ENCODE measurements at places on chromosomes 3 and 15.

DNA sequence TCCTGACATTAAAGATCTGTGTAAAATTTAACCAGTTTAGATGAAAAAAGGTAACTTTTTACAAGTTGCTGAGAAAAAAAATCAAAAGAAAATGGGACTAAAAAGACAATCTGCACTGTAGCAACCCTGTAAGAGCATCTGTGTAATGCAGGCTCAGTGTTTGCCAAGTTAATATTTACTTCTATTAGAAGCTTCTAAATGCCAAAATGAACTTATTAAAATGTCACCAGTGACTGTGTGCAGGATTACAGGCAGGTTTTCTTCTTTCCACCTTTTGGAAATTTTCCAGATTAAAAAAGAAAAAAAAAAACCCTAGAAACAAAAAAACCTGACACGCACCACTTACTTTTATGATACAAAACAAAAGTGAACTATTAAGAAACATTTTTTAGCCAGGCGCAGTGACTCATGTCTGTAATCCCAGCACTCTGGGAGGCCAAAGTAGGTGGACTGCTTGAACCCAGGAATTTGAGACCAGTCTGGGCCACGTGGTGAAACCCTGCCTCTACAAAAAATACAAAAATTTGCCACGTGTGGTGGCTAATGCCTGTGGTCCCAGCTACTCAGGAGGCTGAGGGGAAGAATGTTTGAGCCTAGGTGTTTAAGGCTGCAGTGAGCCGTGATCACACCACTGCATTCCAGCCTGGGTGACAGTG, 87.2 kb downstream of the TJP1 start:
- no peak for DNase-seq

GRCh38 chr3:78076379-78076778, 1036.5 kb downstream of the ROBO2 start:
- DNase-seq = no peak

DNA sequence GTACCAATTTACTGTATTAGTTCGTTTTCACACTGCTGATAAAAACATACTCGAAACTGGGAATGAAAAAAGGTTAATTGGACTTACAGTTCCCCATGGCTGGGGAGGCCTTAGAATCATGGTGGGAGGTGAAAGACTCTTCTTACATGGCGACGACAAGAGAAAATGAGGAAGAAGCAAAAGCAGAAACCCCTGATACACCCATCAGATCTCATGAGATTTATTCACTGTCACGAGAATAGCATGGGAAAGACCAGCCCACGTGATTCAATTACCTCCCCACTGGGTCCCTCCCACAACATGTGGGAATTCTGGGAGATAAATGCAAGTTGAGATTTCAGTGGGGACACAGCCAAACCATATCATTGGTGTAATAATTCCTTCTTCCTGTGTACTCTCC, 69.6 kb downstream of the C3orf20 start:
- DNase-seq = peak; percentile 7

GRCh38 chr15:81282911-81283310, 41.0 kb downstream of the STARD5 start:
- DNase-seq = no peak

DNA sequence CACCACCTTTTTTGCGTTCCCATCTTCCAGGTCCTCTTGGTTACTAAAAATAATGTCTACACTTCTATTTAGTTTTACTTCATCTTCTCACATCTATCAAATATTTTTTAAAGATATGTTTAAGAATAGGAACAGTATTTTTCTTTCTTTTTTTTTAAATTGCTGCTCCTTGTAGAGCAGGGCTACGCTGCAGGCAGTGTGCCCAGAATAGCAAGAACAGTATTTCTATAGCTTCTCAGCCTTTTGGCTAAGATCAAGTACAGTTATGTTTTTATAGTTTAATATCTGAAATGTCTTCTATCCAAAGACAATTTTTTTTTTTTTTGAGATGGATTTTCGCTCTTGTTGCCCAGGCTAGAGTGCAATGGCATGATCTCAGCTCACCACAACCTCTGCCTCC, 73.0 kb downstream of the MYO9A start:
- DNase-seq = no peak

DNA sequence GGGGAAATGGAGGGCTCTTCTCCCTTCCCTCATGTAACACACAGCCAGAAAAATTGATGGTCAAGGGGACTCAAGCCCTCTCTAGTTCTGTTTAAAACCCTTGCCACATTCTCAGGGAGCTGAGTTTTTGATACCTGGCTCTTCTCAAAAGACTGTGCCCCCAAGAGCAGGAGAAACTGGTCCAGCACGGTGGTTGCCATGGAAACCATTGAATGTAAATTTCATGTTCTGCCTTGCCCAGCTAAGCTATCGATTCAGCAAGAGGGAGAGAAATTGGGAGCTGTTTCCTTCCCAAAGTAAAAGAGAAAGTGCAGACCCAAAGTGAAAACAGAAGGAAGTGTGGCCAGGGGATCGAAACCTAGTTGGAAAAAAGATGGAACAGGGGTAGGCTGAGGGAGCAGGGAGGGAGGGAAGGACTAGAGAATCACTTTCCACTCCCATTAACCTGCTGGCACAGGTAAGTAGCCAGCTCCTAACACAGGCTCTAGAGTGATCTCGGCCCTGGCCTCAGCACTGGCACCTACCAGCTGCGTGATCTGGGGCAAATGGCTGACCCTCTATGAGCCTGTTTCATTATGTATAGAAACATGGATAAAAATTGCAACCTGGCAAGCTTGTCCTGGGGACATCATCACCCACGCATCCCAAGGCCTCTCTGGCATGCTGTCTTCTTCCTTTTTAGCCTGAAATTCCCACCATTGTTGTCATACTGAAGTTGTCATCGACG, 140.9 kb downstream of the TPRA1 start:
- DNase-seq = no peak

GRCh38 chr3:30112902-30113484, 493.4 kb upstream of the TGFBR2 start:
- peak; percentile 68 for DNase-seq

DNA sequence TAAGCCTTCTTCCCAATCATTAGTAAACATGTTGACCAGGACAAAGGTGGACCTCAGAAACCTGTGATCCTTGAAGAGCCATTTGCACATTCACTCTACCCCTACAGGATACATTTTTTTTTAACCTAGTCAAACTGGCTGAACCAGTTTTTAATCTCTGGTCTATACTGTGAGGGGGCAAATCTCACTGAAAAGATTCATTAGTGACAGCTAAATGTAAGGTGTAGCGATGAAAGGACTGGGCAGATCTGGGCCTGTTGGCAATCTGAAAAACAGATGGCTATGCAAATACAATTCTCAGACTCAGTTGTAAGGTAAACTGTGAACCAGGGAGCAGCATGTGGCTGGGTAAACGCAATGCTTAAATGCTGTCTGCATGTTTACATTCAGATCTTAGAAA, 75.6 kb upstream of the SNTN start:
- no peak for DNase-seq

DNA sequence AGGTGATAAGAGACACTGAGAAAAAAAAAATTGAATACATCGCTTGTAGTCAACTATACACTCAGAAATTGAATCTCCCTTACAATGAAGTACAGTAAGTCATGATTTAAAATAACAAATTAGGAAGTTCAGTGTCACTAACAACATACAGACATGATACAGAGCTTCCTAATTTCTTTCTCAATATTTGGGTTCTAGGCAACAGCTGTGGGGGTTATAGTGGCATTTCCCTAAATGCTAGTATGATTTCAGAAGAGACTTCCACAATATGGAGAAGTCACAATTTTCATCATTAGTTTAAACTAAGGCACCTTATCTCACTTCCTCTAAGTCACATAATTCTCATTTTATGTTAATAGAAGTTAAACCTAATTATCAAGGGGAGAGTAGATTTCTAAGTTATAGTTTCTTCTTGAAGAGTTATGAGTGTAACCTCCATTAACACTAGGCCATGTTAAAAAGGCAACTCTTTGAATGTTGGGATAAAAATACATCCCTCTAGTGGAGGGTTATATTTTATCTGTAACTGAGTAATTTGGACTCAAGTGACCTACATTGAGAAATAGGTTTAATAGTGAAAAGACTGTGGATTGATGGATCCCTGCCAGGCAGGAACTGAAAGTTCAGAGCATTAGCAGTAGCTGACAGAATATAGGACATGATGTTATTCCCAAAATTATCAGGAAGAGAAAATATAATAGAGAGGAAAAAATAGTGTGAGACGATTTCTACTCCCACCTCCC, 286.0 kb upstream of the SUCLG2 start:
- peak; percentile 88 for DNase-seq

DNA sequence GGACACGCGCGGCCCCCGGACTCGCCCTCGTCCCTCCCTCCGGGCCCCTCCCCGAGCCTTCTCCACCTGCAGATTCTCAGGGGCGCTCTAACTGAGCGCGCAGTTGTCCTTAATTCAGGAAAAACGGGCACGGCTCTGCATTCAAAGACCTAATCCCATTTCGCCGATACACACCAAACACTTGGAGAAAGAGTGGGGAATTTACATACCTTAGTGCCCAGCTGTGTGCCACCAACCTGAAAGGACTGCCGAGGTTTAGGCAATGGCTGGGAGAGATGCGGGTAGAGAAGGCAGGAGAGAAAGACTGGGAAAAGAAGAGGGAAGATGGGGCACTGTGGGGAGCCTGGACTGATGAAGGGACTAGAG, 21.8 kb downstream of the IGDCC3 start:
- no peak for DNase-seq

- no peak for DNase-seq
These were observed 376.5 kb downstream of the MECOM start for GRCh38 chr3:169286992-169287391.

DNA sequence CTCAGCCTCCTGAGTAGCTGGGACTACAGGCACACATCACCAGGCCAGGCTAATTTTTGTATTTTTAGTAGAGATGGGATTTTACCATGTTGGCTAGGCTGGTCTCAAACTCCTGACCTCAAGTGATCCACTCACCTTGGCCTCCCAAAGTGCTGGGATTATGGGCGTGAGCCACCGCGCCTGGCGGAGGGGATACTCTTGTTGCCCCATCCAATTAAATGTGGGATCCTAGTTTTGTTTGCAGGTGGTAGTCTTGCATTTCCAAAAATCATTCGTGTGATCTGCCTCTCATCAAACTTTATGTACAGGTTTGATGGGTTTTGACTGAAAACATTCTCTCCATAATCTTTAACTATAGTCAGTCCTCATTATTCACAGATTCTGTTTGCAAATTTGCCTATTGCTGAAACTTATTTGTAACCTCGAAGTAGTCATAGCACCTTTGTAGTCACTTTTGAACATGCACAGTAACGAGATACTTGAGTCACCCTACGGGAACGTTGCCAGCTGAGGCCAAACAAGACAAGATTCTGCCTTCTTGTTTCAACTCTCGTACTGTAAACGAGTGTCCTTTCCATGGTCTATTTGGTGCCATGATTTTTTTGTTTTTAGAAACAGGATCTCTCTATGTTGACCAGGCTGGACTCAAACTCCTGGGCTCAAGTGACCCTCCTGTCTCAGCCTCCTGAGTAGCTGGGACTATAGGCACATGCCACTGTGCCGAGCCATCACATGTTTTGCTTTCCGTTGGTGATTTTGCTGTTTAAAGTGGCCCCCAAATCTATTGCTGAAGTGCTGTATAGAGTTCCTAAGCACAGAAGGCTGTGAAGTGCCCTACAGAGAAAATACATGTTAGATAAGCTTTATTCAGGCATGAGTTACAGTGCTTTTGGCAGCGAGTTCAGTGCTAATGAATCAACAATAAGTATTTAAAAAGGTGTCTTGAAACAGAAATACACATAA, 8.1 kb upstream of the MAPK6 start:
- no peak for DNase-seq

DNA sequence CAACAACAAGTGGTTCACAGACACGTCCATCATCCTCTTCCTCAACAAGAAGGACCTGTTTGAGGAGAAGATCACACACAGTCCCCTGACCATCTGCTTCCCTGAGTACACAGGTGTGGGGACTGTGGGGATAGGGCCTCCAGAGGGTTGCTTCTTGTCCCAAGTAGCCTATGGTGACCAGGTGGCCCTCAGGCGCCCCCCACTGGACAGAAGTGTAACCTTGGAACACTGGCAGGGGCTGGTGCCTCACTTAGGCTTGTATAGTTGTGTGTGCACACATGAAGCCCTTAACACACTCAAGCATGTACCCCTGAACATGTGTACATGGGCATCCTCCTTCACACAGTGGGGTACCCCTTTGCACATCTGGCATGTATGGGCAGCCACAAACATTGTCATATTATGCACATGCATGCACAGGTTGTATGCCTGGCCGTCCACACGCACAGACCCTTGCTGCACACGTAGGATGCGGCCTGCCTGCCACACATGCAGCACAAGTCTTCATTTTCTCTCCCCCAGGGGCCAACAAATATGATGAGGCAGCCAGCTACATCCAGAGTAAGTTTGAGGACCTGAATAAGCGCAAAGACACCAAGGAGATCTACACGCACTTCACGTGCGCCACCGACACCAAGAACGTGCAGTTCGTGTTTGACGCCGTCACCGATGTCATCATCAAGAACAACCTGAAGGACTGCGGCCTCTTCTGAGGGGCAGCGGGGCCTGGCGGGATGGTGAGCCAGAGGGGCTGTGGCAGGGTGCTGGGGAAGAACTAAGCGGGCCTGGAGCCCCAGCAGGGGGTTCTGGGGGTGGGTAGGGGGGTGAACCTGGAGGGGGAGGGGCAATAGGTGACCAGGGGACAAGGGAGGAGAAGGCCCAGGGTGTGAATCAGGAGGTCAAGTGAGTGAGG, 11.7 kb upstream of the SEMA3B start:
- DNase-seq = no peak

DNA sequence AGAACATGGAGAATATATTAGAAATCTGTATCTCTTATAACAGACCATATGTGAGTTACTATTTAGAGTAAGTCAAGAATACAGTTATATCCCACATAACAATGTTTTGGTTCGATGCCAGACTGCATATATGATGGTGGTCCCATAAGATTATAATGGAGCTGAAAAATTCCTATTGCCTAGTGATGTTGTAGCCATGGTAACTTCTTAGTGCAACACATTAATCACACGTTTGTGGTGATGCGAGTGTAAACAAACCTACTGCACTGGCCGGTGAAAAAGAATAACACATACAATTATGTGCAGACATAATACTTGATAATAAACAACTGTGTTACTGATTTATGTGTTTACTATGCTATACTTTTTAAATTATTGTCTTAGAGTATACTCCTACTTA, 69.8 kb upstream of the MNS1 start:
- DNase-seq = no peak

DNA sequence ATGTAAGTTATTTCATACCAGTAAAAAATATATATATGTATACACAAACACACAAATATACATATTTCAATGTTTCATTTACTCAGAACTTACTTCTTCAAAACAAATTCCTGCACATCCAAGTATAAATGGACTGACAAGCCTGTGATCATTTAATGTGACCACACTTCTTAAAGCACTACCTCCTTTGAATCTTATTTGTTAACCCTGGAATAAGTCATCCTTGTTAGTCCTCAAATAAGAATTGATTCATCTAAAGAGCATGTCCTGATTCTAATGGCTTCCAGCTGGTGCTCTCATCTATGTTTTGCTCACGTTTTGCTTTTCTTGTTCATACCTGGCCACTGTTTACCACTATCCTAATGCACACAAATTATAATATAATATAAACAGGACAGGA, 103.9 kb upstream of the UBP1 start:
- no peak for DNase-seq

Data from MV-4-11 (cell line).